NCI-H1930 (cell line): ENCODE measurements at places on chromosomes 3 and 15.

DNA sequence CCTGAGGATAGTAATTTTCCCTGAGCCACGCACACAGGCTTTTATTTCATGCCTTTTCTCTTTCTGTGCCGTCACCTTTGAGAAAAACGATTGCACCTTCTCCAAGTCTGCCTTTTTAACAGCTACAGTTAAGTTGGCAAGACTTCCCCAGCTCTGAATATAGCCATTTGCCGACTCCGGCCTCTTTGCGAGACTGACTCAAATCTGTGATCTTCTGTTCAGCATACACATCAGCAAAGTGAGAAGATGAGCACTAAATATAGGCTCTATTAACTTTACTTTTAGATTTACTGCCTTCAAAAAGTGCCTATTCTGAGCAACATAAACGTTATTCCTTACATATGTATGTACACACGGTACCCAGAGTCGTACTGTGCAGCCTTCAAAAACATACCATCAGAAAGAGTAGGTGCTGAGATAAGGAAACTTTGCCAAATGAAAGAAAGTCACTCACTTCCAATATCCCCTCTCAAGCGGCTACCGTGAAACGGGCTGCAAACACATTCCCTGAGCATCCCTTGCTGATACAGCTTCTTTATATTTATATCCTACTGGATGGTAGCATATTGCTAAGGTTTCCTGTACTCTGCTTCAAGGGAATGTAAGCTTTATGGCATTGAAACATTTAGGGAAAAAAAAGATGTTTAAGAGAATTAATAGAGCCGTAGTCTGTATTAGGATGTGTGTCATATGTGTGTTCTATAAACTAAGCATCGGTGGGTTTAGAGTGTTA lies 283.3 kb upstream of the TPRG1 start:
- DNase-seq, result no peak

- no peak for DNase-seq
These were observed 421.4 kb downstream of the MECOM start for GRCh38 chr3:169241991-169242707.

GRCh38 chr3:72082186-72082715 lies 297.3 kb upstream of the PROK2 start:
- no peak for DNase-seq

DNA sequence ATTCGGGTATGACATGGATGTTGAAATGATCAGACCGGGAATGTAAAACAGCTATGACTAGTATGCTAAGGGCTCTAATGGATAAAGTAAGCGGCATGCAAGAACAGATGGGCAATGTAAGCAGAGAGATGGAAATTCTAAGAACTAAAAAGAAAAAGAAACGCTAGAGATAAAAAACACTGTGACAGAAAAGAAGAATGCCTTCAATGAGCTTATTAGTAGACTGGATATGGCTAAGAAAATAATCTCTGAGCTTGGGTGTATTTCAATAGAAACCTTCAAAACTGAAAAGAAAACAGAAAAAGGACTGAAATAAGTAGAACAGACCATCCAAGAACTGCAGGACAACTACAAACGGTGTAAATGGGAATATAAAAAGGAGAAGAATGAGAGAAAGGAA lies 101.2 kb downstream of the HES1 start:
- DNase-seq, result no peak

- DNase-seq, result no peak
These were observed 497.8 kb upstream of the NR2F2 start for GRCh38 chr15:95832668-95833067.

GRCh38 chr3:168806871-168807270 lies 711.1 kb upstream of the GOLIM4 start:
- DNase-seq, result no peak

DNA sequence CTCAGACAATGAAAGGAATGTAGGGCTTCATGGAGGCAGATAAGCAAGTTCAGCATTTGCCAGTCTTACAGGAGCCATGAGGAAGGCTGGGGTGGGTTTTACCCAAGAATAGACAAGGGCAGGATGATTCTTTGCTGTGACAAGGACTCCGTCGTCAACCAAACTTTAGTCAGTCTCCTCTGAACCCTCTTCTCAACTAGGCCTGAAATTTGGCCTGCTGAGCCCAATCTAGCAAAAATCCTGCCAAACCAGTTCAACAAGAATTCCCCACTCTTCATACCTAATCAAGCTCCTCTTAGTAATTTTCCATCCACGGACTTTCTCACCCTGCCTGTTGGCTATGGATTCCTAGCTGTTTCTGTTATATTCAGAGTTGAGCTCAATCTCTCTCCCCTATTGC lies 280.5 kb downstream of the TBL1XR1 start:
- DNase-seq, result no peak

- peak; percentile 95 for DNase-seq
These were observed 3.8 kb upstream of the CRYBG3 start for GRCh38 chr3:97817965-97818364.

DNA sequence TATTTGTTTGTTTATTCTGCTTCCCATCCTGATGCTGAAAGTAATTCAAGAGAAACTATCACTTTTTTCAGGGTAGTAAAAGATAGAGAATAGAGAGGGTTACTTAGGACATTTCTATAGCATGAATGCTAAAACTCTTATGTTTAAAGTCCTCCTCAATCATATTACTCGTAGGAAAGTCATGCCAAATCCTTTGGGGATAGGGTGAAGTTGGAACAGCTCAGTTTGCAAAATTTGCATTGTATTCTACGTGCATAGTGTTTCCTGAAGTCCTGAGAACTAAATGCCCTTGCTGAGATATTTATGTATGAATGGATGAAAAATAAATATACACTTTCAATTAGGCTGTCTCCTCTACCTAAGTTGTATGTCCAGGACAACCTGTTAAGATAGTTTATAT lies 14.6 kb downstream of the PLSCR5 start:
- DNase-seq, result no peak

DNA sequence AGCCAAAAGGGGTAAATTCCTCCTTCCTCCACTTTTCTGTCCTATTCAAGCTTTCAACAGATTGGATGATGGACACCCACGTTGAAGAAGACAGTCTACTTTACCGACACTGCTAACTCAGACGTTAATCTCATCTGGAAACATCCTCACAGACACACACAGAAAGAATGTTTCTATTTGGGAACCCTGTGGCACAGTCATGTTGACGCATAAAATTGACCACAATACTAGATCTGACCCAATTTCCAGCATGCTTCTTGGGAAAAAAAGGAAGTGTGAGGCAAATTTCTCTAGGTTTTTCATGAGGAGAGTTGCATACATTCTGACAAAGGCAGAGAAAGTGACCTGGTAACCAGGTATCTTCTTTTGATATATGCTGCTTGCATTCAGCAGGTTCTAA lies 594.1 kb downstream of the FGF12 start:
- DNase-seq, result no peak

- DNase-seq, result no peak
These were observed 166.7 kb downstream of the CTNNB1 start for GRCh38 chr3:41365973-41366372.

DNA sequence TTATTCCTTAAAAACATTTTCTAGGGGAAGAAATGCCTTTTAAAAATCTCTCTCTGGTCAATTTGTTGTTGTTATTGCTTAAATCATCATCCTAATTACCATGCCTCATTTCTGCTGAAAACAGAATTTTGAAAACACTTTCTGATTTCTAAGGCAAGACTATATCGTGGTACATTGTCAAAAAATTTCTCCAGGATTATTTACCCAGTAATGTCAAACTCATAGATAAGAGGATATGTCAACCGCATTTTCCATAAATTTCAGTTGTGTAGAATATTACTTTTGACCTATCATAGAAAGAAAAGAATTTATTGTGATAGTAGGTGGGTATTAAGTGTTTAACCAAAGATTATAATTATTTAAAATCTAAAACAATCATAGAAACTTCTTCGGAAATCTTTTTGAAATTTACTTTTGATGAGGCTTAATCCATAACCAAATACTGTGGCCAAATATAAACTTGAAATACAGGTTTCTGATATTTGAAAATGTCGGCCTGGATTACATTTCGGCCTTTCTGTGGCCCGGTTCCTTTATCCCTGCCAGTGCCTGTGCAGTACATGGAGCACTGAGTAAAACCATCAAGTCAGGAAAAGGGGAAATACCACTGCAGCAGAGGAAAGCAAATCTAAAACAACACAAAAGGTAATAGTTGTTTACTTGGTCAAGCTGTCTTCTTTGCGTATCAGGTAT lies 173.4 kb downstream of the MYRIP start:
- DNase-seq, result no peak

DNA sequence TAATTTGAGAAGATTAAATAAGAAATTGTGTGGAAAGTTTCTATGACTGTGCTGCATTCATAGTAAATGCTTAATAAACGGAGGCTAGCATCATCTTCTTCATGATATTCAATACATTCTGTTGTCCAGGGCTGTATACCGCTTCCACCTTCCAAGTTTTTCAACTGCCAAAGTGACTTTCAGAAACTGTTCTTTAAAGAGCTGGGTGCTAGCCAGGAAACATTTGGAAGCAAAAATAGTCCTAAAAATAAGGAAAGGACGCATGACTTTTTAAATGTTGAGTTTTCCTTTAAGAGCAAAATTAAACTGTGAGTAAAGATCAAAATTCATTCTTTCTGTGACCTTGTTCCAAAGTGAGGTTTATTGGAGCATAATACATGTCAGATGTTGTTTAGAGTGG lies 9.4 kb upstream of the ERC2 start:
- DNase-seq, result no peak
